ENCODE measurements at places on chromosomes 5 and 9.

GRCh38 chr5:173481821-173482220, 134.6 kb downstream of the BOD1 start:
- DNase-seq: no peak

DNA sequence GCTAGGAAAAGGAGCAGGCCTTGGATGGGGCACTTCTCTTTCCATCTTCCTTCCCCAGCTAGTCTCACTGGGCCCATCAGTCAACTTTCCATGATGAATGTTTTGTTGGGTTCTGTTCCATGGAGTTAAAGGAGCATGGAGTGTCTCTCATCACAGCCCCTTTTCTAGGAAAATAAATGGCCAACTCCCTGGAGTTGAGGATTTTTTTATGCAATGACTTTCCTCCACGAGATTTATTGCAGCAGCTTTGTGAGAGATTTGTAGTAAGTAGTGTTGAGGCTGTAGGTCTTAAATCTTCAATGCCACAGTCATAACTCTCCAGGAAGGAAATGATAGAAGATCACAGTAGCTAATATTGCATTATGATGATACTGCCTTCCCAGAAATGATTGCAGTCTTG, 45.6 kb upstream of the SLC44A1 start:
- DNase-seq: no peak

GRCh38 chr5:113663879-113664541, 150.5 kb downstream of the YTHDC2 start:
- DNase-seq: no peak

- no peak for DNase-seq
Measured at GRCh38 chr5:31630931-31631330, 8.0 kb upstream of the PDZD2 start.

GRCh38 chr9:2473681-2474080, 147.9 kb upstream of the VLDLR start:
- DNase-seq: no peak

DNA sequence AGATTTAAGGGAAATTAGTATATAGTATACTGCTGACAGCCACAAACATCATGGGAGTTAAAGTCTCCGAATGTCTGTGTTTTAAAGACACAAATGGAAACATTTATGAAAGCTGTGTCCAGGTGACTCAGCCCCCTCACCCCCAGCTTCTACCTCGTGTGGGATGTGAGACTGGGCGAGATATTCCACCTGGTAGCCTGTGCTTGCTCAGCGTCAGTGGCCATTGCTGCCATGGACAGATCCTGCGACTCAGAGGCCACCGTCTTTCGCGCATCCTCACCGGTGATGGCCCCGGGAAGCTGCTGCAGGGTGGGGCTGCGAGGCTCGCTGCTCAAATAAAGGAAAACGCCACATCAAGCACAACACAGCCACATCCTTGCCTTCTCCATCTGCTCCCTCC, 31.2 kb upstream of the EXOC3 start:
- DNase-seq: no peak

- no peak for DNase-seq
Measured at GRCh38 chr9:137046088-137046787, at the start of gene NPDC1. NPDC1 (minus strand) TSS chr9:137046177; CDS start chr9:137045989, 188 bp downstream.

DNA sequence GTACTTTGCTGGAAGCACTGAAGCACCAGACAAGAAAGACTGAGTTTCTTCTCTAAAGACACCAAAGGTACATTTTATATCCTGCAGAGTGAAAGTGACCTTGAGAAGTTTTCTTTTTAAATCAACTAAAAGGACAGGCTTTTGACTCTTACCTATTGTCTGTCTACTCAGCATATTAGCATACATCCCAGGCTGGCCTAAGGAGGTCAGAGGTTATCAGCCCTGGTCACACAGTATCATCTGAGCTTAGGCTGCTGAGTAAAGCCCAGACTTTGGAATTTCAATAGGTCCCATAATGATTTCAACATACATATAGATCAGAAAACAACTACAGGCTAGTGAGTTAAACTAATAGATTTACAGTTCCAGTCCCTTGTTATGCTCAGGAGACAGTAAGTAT, 10.1 kb upstream of the CDH9 start:
- DNase-seq: no peak

- DNase-seq: no peak
Measured at GRCh38 chr5:139120521-139120920, 77.6 kb downstream of the SIL1 start.

DNA sequence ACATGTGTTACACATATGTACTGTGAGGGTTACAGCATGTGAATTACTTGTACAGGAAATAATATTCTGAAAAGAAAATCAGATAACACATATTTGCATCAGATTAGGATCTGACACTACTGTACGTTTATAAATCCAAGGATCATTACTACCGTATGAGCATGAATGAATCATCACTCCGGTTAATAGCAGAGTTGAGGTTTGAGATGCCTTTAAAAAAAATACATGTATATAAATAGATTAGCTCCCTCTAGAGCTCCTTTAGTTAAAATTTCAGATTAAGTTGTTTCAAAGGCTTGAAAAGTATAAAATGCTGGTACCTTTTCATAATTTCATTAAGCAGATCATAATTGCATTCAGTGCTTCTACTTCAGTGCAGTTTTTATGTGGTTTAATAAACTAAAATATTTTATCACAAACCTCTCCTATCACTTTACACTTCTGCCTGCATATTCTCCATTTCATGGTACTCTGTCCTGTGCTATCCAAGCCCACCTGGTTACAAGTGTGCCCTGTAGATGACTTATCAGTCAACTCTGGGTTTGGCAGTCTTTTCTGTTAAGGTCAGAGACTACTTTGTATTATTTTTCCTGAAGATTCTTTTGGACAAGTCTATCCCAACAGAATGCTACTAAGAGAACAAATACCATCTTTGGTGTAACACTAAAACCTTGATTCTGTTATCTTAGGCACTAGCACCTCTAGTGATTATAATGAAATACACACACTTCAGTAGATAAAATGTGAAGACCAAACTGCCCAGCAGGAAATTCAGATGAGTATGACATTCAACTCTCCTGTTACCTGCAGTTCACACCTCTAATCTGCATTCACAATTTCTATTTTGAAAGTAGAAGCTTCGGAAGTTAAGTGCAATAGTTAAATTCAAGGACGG, 48.0 kb upstream of the POU5F2 start:
- no peak for DNase-seq

GRCh38 chr9:8706531-8706930, 907.0 kb upstream of the DMAC1 start:
- DNase-seq: no peak

GRCh38 chr5:179375236-179375685, 30.0 kb upstream of the ADAMTS2 start:
- no peak for DNase-seq

DNA sequence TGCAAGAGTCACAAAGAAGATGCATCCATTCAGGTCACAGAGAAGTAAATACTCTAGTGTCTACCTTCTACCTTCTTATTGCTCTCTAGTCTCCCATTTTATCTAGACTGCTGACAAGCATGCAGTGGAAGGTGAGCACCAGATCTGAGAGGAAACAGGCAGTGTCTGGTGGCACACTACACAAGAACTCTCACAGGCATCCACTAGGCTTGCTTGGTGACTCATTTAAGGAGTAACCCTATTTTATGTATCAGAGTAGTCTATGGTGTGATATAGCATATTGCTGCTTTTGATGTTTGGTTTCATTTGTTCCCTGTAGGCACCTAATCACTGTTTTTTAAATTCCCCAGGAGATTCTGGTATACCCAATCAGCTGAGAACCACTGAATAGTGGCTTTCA, 1.6 kb upstream of the THBS4 start:
- DNase-seq: no peak

DNA sequence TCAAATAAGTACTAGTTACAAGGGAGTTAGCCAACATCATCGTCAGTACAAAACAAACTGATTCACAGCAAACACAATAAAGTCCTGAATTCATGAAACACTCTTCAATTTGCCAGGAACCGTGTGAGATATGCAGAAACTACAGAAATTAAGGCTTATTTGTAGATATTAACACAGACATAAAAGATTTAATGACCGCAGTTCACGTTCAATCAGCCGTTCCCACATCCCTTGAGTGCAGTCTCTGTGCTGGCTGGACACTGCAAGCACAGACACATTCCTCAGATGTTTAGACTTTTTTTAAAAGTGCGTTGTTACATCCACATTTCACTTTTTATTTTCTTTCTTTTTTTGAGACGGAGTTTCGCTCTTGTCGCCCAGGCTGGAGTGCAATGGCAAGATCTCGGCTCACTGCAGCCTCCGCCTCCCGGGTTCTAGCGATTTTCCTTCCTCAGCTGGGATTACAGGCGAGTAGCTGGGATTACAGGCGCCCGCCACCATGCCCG, 566 bp upstream of the CEP78 start:
- no peak for DNase-seq

DNA sequence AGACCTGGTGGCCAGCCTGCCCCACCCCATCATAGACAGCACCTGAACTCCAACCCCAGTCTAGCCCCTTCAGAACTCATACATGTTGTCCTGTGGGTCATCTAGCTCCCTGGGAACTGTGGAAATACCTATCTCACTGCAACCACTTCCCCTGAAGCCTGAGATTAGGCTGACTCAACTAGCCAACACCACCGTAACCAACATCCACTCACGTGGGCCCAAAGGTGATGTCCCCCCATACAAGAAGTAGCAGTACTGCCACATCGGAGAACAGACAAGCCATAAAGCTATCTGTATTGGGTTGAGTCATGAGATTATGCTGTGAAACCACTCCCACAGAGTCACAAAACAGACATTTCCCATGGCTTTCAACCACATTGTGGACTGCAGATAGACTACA, 46.6 kb downstream of the OSMR start:
- DNase-seq: no peak

DNA sequence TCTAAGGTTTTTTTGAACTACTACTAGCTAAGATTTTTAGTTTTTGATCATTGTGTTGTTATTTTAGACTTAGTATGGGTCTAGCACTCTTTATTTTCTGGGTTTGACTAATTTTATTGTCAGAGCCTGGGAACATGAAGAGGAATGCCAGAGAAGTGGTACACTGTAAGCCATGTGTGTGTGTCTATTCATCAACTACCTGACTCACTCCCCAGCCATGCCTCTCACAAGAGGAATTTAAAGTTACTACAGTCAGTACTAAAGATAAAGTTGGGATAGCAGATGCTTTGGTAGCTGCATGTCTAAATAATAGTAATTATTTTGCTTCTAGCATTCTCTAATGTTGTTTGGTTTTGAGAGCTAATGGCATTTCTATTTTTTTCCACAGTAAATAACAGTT, 264.8 kb downstream of the CSNK1G3 start:
- DNase-seq: no peak

GRCh38 chr5:82666312-82666711, 388.2 kb upstream of the RPS23 start:
- DNase-seq: no peak

DNA sequence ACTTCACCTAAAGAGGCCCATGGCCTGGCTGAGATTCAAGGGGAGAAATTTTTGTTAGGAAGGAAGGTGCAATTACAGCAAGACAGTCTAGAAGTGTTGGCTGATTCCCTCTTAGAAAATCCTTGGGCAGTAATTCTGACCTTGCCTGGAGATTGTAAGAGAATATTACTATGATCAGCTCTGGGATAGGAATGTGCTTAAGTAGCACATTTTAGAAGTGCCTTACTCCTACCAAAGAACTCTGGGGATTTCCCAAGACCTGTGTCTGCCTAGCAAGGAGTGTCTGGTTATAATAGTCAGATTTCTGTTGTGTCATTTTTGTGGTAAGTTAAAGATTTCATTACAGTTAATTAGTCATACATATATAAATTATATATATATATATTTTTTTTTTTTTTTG, 52.3 kb downstream of the NLN start:
- no peak for DNase-seq

GRCh38 chr5:93677359-93677891, 64.0 kb downstream of the POU5F2 start:
- no peak for DNase-seq

- DNase-seq: no peak
Measured at GRCh38 chr5:172757394-172758010, 13.5 kb downstream of the DUSP1 start.
